Naive B cell (primary cell): ENCODE measurements at places on chromosomes 4 and X.

GRCh38 chr4:140807491-140808252 lies 51.5 kb upstream of the TBC1D9 start:
- no peaks in the 10 kb centered on the region for H3K36me3 ChIP-seq
- H3K27ac ChIP-seq, result peak overlapping the region; percentile 93
- H3K27me3 ChIP-seq, result no peaks in the 10 kb centered on the region
- DNase-seq, result peak; percentile 70
- H3K4me3 ChIP-seq, result peak overlapping the region; percentile 72
- H3K4me1 ChIP-seq, result peaks cover 94% of the 10 kb centered on the region

DNA sequence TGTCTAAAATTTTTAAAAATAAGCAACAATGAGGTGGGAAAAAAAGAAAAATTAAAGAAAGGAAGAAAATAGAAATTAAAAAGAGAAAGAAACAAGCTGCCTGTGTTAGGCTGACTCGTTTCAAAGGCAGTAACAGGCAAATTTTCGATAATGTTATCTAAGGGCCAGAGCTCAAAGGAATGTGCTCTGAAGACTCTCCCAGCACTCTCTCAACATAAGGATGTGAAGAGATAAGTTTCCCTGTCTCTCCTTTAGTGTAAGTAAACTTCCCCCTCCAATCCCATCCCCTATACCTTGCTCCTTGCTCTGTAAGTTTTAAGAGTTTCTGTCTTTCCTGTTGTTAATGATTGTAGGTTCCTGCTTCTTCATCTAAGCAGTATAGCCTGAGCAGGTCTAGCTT lies 172.8 kb downstream of the TEX13C start:
- no peaks in the 10 kb centered on the region for H3K27me3 ChIP-seq
- H3K27ac ChIP-seq, result no peak overlapping the region
- H3K4me3 ChIP-seq, result no peak overlapping the region
- no peaks in the 10 kb centered on the region for H3K4me1 ChIP-seq
- DNase-seq, result no peak
- no peaks in the 10 kb centered on the region for H3K36me3 ChIP-seq

GRCh38 chr4:188396037-188396436 lies 256.8 kb downstream of the TRIML1 start:
- no peaks in the 10 kb centered on the region for H3K4me1 ChIP-seq
- no peak for DNase-seq
- H3K27me3 ChIP-seq, result no peaks in the 10 kb centered on the region
- peaks cover 8% of the 10 kb centered on the region for H3K36me3 ChIP-seq
- H3K4me3 ChIP-seq, result no peak overlapping the region
- no peak overlapping the region for H3K27ac ChIP-seq

DNA sequence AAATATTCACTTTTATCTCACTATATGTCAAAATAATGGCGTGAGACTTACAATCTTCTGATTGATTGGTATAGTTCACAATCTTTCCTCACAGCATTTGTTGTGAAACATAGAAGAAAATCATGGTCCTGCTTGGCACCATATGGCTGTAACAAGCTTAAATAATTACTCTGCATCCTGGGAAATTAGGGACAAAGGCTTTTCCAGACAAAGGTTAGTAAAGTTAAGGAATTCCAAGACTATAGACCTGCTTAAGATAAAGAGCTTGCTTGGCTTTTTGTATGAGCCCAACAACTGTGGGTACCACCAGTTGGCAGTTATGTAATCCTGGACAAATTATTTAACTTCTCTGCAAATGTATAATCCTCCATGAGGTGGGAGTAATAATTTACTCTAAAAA lies 3.4 kb upstream of the PCDH18 start:
- H3K4me3 ChIP-seq, result no peak overlapping the region
- no peaks in the 10 kb centered on the region for H3K4me1 ChIP-seq
- H3K27me3 ChIP-seq, result no peaks in the 10 kb centered on the region
- no peak overlapping the region for H3K27ac ChIP-seq

DNA sequence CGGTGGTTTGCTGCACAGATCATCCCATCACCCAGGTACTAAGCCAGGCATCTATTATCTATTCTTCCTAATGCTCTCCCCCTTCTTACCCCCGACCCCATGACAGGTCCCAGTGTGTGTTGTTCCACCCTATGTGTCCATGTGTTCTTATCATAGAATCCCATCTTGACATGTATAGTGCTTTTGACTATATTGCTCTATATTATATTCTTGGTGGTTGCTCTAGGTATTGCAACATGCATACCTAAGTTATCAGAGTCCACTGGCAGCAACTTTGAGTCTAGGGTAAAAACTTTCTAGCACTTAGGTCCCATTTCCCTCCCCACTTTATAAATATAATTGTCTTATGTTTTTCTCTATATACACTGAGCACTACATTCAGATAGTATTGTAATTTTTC lies 170.3 kb downstream of the TBX22 start:
- H3K36me3 ChIP-seq, result no peaks in the 10 kb centered on the region
- H3K27ac ChIP-seq, result no peak overlapping the region
- H3K4me1 ChIP-seq, result no peaks in the 10 kb centered on the region

- no peak overlapping the region for H3K4me3 ChIP-seq
- H3K4me1 ChIP-seq, result no peaks in the 10 kb centered on the region
- H3K36me3 ChIP-seq, result no peaks in the 10 kb centered on the region
- peaks cover 8% of the 10 kb centered on the region for H3K27me3 ChIP-seq
- no peak overlapping the region for H3K27ac ChIP-seq
These were observed 34.2 kb upstream of the ZNF518B start for GRCh38 chr4:10491401-10491800.

- H3K4me3 ChIP-seq, result no peak overlapping the region
- no peak overlapping the region for H3K27ac ChIP-seq
- no peaks in the 10 kb centered on the region for H3K4me1 ChIP-seq
- no peaks in the 10 kb centered on the region for H3K27me3 ChIP-seq
- no peaks in the 10 kb centered on the region for H3K36me3 ChIP-seq
- DNase-seq, result no peak
These were observed 159.7 kb downstream of the SH2D1A start for GRCh38 chrX:124506066-124506465.

DNA sequence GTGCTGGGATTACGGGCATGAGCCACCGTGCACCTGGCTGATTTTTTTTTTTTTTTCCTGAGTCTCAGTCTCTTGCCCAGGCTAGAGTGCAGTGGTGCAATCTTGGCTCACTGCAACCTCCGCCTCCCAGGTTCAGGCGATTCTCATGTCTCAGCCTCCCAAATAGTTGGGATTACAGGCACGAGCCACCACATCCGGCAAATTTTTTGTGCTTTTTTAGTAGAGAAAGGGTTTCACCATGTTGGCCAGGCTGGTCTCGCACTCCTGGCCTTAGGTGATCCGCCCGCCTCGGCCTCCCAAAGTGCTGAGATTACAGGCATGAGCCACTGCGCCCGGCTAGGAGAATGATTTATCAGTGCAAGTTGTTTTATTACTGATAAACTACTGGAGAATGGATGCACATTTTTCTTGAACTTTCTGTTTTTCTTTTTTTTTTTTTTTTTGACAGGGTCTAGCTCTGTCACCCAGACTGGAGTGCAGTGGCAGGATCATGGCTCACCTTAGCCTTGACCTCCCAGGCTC lies 39.7 kb upstream of the DHRSX start:
- no peaks in the 10 kb centered on the region for H3K36me3 ChIP-seq
- no peak overlapping the region for H3K4me3 ChIP-seq
- no peaks in the 10 kb centered on the region for H3K4me1 ChIP-seq
- no peak for DNase-seq
- no peak overlapping the region for H3K27ac ChIP-seq
